ENCODE measurements at places on chromosomes 5 and 9. TPM values are rescaled to one million over a fixed set of nuclear protein-coding genes. Genes with fewer than 3 reads are reported as not detected.

The PCDHGC4 gene
- 10.4 TPM for total RNA-seq

The VCAN gene
- total RNA-seq = 33.2 TPM

The NIM1K gene
- total RNA-seq = 0.56 TPM

DNA sequence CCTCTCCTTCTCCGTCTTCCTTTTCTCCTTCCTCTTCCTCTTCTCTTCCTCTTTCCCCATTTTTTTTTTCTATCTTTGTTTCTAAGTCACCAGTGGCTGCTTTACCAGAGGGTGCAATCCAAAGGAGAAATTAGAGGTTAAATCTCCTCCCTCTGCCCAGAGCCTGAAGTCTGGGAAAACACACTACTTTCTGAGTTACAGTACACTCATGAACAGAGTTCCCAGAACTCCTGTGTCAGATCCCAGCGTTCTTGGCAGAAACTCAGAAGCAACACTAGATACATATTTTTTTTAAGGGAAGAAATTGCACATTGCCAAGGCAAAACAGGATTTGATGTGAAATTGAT, 189.0 kb downstream of the SNCAIP start:
- no peaks in the 10 kb centered on the region for H3K4me1 ChIP-seq
- no peaks in the 10 kb centered on the region for H3K36me3 ChIP-seq
- H3K27me3 ChIP-seq = no peaks in the 10 kb centered on the region
- no peak for DNase-seq
- no peak overlapping the region for H3K4me3 ChIP-seq

- H3K4me3 ChIP-seq = no peak overlapping the region
- no peaks in the 10 kb centered on the region for H3K4me1 ChIP-seq
- H3K27ac ChIP-seq = no peak overlapping the region
- H3K27me3 ChIP-seq = no peaks in the 10 kb centered on the region
These were observed 209.8 kb downstream of the CDH12 start for GRCh38 chr5:22643356-22643755.

DNA sequence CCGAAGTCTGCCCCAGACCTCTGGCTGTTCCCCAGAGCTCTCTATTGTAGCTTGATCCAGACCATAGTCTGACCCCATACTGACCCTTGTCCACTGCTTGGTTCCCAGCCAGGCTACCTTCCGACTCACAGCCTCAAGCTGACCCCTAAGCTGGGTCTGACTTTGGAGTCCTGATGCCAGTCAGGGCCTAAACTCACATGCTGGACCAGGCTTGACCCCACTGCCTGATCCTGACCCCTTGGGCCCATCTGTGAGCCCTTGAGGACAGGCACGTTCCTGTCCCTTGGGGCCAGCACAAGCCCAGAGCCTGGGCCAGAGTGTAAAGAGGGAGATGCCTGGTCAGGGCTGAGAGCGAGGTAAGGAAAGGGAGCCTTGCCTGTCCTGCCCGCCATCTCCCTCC, 32.7 kb upstream of the ENHO start:
- no peaks in the 10 kb centered on the region for H3K36me3 ChIP-seq
- H3K27me3 ChIP-seq = no peaks in the 10 kb centered on the region
- H3K4me3 ChIP-seq = no peak overlapping the region
- peaks cover 15% of the 10 kb centered on the region for H3K4me1 ChIP-seq

- H3K27me3 ChIP-seq = no peaks in the 10 kb centered on the region
- peaks cover 52% of the 10 kb centered on the region for H3K36me3 ChIP-seq
- H3K4me3 ChIP-seq = no peak overlapping the region
- peak overlapping the region; percentile 17 for H3K27ac ChIP-seq
These were observed 102.7 kb downstream of the DPYSL3 start for GRCh38 chr5:147407094-147407681.

DNA sequence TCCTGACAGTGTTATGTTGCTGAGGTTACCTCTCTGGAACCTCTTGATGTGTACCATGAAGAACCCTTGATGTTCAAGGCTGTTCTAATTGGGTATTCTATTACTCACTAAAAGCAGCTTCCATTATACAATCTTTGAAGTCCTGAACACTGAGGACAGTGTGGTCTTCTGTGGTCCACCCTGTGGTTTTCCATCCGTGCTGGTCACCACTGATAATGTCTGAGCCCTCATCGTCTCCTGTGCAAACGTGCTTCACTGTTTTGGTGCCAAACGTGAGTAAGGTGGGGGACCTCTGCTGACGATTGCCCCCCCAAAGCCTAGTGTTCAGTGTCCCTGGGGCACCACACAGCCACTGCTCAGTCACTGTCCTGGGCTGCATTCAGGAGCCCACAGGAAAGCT, 259.7 kb upstream of the ANKRD55 start:
- DNase-seq = no peak
- H3K4me1 ChIP-seq = no peaks in the 10 kb centered on the region
- no peak overlapping the region for H3K4me3 ChIP-seq
- H3K27me3 ChIP-seq = no peaks in the 10 kb centered on the region

DNA sequence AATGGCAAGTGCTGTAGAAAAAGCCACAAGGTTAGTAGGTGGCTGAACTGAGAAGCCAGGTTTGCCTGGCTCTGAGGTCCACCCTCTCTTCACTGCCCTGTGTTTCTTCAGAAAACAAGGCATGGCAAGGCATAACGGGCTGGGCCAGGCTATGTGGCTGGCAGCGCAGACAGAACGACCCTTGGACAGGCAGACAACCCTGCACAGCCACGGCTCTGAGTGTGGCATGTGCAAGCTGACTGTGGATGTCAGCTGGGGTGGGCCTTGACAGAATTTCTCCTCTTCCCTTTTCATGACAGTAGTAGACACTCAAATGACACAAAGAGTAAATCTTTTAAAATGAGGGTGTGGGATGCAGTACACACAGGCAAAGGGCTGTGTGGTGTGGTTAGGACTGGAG, 81.7 kb downstream of the MACROH2A1 start:
- no peak overlapping the region for H3K4me3 ChIP-seq
- no peak overlapping the region for H3K27ac ChIP-seq
- H3K4me1 ChIP-seq = no peaks in the 10 kb centered on the region
- no peak for DNase-seq

DNA sequence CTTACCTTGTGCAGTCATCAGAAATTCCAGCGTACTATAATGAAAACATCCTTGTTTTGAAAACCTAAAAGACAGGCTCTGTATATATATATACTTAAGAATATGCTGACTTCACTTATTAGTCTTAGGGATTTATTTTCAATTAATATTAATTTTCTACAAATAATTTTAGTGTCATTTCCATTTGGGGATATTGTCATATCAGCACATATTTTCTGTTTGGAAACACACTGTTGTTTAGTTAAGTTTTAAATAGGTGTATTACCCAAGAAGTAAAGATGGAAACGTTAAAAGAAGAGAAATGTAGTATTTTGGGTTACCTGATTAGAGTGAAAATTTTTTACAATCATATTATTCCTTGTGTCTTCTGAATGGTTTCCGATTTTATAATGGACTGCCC, 131.4 kb downstream of the CDH6 start:
- DNase-seq = no peak
- no peaks in the 10 kb centered on the region for H3K4me1 ChIP-seq
- H3K27ac ChIP-seq = no peak overlapping the region
- H3K27me3 ChIP-seq = no peaks in the 10 kb centered on the region
- H3K4me3 ChIP-seq = no peak overlapping the region
- H3K36me3 ChIP-seq = no peaks in the 10 kb centered on the region

DNA sequence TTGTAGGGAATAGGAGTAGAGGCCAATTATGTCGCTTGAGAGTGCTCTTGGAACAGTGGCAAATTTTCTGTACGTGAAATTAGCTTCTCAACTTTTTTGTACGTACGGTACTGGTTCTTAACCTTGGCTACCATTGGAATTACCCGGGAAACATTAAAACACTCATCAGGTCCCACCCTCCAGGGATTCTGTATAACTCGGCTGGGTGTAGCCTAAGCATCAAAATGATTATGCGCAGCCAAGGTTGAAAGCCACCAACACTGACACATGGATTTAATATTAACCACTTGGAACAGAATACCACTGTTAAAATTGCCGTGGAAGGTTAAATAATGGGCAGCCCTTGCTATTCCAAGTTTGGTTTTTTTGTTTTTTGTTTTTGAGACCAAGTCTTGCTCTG, 17.4 kb downstream of the DNAJA1 start:
- no peaks in the 10 kb centered on the region for H3K27me3 ChIP-seq
- no peak overlapping the region for H3K27ac ChIP-seq
- no peak for DNase-seq
- H3K4me1 ChIP-seq = peaks cover 6% of the 10 kb centered on the region
- H3K4me3 ChIP-seq = no peak overlapping the region
- peaks cover 60% of the 10 kb centered on the region for H3K36me3 ChIP-seq

The AQP7 gene
- total RNA-seq = 137 TPM

The CAMK4 gene
- 0.71 TPM for total RNA-seq

The MOB3B gene
- 2.1 TPM for total RNA-seq

GRCh38 chr9:133643978-133644760, 8.0 kb downstream of the DBH start:
- H3K4me1 ChIP-seq = no peaks in the 10 kb centered on the region
- H3K27me3 ChIP-seq = no peaks in the 10 kb centered on the region
- no peak overlapping the region for H3K4me3 ChIP-seq
- H3K27ac ChIP-seq = no peak overlapping the region
- H3K36me3 ChIP-seq = no peaks in the 10 kb centered on the region

The SPRY4 gene
- total RNA-seq = 7.7 TPM

DNA sequence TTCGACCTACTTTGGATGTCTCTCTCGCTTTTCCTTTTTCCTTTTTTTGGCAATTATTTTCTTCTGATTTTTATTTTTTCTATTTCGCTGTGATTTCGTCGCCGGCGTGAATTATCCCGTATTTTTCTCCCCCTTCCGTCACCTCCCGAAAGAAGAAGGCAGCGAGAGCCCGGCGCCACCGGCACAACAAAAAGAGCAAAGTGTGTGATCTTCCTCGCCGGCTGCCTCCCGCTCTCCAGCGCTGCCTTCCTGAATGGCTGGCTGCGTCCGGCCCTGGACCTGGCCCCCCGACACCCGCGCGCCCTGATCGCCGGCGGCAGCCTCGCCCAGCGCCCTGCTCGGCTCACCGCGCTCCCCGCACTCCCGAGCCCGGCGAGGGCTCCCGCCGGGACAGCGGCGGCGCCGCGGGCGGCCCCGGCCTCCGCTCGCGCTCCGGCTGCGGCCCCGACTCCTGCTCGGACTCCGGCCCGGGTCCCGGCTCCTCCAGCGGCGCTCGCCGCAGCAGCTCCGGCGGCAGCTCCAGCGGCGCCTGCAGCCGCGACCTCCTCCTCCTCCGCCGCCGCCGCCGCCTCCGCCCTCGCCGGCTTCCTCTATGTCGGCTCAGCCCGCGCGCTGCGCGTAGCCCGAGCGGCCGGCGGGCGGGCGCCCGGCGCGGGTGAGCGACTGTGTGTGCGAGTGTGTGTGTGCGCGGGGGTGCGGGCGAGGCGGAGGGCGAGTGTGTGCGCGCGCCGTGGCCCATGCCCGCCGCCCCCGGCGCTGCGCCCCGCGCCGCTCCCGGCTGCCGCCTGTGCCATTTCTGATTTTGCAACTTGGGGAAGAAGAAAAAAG, 960 bp downstream of the NR2F1 start:
- peak overlapping the region; percentile 50 for H3K4me3 ChIP-seq
- no peak for DNase-seq
- H3K27ac ChIP-seq = no peak overlapping the region

The NEUROG1 gene
- total RNA-seq = not detected

DNA sequence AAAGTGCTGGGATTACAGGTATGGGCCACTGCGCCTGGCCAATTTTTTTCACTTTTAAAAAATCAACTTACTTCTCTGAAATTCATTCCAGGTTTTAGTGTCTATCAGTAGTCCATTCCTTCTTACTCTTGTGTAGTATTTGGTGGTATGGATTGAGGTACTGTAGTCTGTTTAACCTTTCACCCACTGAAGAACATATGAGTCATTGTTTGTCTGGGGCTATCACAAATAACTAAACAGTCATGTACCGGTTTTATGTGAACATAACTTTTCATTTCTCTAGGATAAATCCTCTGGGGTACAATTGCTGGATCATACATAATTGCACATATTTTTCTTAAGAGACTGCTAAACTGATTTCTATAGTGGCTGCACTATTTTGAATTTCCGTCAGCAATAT, 1188.0 kb upstream of the CDH9 start:
- no peak overlapping the region for H3K27ac ChIP-seq
- no peaks in the 10 kb centered on the region for H3K27me3 ChIP-seq
- H3K4me1 ChIP-seq = no peaks in the 10 kb centered on the region
- no peak overlapping the region for H3K4me3 ChIP-seq

DNA sequence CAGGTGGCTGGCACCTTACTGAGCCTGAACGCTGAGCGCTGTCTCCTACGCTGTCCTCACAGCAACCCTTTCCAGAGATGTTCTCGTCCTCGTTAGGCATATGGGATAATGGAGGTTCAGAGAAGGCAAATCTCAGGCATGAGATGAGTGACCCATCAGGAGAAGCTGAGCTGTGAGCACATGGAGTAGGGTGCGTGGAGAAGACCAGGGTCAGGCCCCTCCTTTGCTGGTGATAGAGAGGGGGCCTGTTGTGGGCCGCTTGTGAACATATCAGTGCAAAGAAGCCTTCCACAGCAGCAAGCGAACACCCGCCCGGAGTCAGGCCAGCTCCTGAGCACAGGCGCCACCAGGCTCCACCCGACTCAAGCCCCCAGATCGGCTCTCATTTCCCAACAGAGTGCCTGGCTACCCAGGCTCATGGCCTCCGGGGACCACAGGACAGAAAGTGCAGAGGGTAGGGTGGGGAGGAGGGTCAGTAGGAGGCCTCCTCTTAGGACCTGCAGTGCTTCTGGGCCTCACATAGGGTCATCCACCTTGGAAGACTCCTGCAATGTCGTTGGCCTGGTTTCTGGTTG, 15.0 kb upstream of the TIFAB start:
- H3K4me1 ChIP-seq = peaks cover 6% of the 10 kb centered on the region
- DNase-seq = no peak
- H3K36me3 ChIP-seq = no peaks in the 10 kb centered on the region
- no peak overlapping the region for H3K27ac ChIP-seq

The ECM2 gene
- total RNA-seq = 11.8 TPM

DNA sequence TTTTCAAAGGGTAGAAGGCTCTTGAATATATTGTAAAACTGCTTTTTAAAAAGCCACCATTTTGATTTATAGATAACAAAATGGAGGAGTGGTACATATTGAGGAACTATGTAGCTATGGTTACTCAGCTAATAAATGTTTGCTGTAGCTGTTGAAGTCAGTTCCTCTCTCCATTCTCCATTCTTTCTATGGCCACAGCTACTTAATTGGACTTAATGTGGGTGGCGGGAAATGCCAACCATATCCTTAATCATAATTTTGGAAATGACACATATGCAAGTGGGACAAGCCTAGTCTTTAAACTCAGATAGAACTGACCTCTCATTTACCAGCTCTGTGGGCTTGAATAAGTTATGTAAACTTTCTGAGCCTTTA, 10.6 kb downstream of the CDKN2A start:
- peaks cover 92% of the 10 kb centered on the region for H3K27me3 ChIP-seq
- no peaks in the 10 kb centered on the region for H3K4me1 ChIP-seq
- H3K27ac ChIP-seq = no peak overlapping the region
- no peaks in the 10 kb centered on the region for H3K36me3 ChIP-seq
- no peak overlapping the region for H3K4me3 ChIP-seq

- no peak overlapping the region for H3K4me3 ChIP-seq
- H3K36me3 ChIP-seq = no peaks in the 10 kb centered on the region
- H3K4me1 ChIP-seq = no peaks in the 10 kb centered on the region
- H3K27ac ChIP-seq = no peak overlapping the region
- DNase-seq = no peak
These were observed 14.5 kb upstream of the KCNMB1 start for GRCh38 chr5:170403675-170404074.

GRCh38 chr9:93318480-93318879, 133.0 kb upstream of the FAM120A start:
- no peaks in the 10 kb centered on the region for H3K4me1 ChIP-seq
- H3K4me3 ChIP-seq = no peak overlapping the region
- no peak for DNase-seq
- no peak overlapping the region for H3K27ac ChIP-seq
- H3K27me3 ChIP-seq = no peaks in the 10 kb centered on the region

- no peaks in the 10 kb centered on the region for H3K36me3 ChIP-seq
- peaks cover 8% of the 10 kb centered on the region for H3K4me1 ChIP-seq
- no peak for DNase-seq
- H3K27ac ChIP-seq = no peak overlapping the region
- H3K27me3 ChIP-seq = peaks cover 38% of the 10 kb centered on the region
These were observed 9.5 kb upstream of the HAND1 start for GRCh38 chr5:154487541-154487940.
